ENCODE measurements at places on chromosomes 11 and 22.
A peak's percentile ranks its signal among the peaks of the same experiment; 100 is the strongest.

- no peak for DNase-seq
Observed at GRCh38 chr22:33971561-33971961, 51.3 kb upstream of the LARGE1 start.

- peak; percentile 18 for DNase-seq
Observed at GRCh38 chr11:17230867-17231851, 23.4 kb upstream of the PIK3C2A start.

DNA sequence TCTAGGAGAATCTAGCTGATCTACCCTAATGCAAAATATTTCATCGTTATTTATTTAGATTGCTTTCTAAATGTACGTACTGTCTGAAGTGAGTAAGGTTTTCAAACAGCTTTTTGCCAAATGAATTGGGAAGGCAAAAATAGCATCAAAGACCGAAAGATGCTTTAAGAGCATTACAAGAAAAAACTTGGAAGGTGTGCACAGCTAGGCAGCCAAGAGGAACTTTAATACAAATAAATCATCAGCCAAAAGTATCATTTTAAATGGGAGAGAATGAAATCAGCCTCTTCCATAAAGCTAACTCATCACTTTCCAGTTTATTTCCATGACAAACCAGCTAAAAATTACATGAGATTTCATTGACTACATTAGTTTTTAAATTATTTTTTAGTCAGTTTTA, 30.2 kb upstream of the CFAP300 start:
- DNase-seq = no peak

- no peak for DNase-seq
Observed at GRCh38 chr11:21177379-21177778, 508.0 kb downstream of the NELL1 start.

- no peak for DNase-seq
Observed at GRCh38 chr11:9302448-9302847, 11.9 kb downstream of the TMEM41B start.
